ENCODE measurements at places on chromosomes 6 and 20.
A peak's percentile ranks its signal among the peaks of the same experiment; 100 is the strongest.

GRCh38 chr6:45436544-45437438 lies 59.1 kb upstream of the SUPT3H start:
- no peak for DNase-seq

- DNase-seq = peak; percentile 30
Measured at GRCh38 chr6:76771059-76771634, 692.1 kb downstream of the HTR1B start.

- DNase-seq = no peak
Measured at GRCh38 chr6:65116326-65116725, 590.7 kb downstream of the EYS start.

GRCh38 chr6:136503303-136504029 lies 46.8 kb downstream of the MAP7 start:
- no peak for DNase-seq

DNA sequence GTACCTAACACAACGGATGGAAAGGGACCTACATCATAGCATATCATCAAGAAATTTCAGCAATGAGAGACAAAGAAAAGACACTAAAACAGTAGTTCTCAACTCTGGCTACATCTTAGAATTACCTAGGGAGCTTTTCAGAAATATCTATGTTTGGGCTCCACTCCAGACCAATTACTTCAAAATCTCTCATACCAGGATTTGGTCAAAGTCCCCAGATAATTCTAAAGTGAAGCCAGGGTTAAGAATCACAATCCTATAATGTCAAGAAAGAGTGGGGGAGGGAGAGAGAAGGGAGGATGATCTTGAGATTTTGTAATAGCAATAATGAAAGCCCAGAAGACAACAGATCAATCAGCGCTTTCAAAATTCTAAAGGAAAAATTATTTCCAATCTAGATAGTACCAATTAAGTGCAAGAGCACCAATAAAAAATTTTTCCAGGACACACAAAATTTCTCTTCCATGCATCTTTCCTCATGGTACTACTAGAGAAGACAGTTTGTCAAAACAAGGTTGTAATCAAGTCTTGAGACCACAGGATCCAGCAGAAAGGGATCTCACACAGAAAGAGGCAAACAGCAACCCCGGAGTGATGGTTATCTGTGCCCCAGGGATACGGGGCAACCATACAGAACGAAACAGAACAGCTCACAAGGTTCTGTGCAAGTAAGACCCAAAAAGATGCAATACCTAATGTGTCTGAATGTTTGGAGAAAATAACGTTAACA lies 152.9 kb upstream of the DST start:
- no peak for DNase-seq

DNA sequence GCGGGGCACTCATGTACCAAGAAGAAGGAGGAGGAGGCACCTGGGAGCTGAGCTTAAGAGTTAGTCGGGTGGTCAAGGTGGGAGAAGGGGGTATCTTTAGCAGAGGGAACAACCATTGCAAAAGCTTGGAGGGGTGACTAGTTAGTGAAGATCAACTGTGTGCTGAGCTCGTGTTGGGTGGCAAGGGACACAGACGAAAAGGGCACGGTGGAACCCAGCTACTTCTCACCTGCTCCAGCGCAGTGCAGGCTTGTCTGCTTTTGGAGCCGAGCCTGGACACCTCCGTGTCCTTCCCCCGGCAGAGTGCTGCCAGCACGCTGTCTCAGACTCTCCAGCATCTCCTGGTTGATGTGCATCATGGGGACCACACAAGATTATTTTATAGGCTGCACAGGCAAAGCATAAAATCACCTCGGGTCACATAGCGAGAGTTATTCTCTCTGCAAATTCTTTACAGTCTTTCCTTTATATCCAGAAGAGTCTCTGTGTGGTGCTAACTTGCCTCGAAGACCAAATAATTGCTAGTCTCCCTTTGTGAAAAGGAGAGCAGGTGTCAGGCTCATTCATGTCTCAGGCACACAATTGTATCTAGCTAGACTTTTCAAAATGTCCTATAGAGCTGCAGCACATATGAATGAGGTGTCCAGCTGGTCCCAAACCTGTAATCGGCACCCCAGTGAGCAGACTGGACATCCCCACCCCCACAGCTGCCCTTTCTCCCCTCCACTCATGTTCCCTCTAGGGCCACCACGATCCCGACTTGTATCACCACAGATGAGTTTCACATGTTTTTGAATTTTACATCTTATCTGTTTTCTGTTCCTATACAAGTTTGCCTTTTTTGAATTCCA lies 123.4 kb downstream of the CEBPB start:
- no peak for DNase-seq

DNA sequence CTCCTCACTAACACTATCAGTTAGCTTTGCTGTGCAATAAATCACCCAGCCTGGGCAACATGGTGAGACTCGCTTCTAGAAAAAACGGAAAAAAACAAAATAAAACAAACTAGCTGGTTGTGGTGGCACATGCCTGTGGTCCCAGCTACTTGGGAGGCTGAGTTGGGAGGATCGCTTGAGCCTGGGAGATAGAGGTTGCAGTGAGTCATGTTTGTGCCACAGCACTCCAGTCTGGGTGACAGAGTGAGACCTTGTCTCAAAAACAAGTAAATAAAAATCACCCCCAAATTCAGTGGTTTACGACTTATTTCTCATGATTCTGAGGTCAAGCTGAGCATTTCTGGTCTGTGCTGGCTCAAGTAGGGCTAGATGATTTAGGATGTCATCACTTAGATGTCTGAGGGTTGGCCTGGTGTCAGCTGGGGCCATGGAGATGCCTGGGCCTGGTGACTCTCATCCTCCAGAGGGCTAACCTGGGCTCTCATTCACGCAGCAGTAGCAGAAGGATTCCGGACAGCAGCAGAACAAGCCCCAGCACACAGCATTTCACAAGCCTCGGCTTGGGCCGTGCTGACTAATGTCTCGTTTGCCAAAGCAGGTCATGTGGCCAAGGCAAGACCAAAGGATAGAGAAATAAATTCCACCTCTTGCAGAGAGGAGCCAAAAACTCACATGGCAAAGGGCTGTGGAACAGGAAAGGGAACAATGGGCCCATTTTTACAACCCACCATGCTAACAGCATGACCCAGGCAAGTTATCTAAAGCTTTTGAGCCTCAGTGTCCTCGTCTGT lies 32.5 kb downstream of the MGME1 start:
- peak; percentile 40 for DNase-seq

DNA sequence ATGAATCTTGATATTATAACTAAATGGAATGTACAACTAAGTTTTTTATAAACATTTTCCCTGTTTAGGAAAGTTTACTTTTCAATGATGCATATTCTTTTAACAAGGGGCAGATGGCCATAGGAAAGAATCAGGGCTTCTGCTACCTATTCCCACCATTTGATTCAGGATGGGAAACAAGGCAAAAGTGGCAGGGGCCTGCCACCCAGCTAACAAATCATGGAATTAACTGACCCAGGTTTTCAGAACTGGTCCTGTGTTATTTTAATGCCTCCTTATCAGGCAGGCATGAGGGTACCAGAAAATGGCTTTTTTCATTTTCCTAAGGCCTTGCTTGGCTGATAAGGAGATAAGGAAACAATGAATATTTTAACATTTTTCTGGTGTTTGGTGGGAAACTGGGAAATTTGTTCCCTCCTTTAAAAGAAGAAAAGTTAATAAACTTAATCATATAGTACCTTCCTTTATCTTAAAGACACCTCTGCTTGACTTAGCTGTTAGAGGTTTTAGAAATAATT lies 6.7 kb downstream of the POU3F2 start:
- no peak for DNase-seq

GRCh38 chr20:18215566-18215965 lies 72.8 kb upstream of the ZNF133 start:
- no peak for DNase-seq

- DNase-seq = peak; percentile 70
Measured at GRCh38 chr6:109978174-109979032, at the start of gene GPR6. Gene GPR6, plus strand, starts transcription at chr6:109978311. Its CDS starts 802 bp downstream, at chr6:109979113.

DNA sequence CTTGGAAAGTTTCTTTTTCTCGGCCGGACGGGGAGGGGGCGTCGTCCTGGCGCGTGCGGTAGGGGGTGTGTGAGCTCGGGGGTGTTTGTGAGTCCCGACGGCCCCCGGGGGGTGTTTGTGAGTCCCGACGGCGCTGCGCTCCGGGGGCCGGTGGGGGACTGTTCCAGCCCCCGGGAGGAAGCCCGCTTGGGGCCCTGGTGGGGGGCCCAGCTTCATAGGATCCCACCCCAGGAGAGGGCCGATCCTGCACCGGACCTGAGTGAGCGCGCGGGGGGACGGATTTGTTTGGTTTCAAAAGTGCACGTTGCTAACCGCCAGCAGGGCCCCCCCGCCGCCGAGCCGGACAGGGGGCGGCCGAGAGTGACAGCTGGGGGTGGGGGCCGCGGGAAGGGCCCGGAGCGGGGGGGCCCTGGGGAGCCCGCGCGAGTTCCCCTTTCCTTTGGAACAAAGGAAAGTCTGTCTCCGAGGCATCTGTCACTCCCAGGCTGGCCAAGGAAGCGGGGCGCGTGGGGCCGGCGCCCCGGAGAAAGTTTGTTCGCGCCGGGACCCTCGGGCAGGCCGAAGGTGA lies 485 bp downstream of the TGIF2 start:
- DNase-seq = peak; percentile 66

- DNase-seq = no peak
Measured at GRCh38 chr6:141164042-141164743, 968.5 kb upstream of the GJE1 start.

DNA sequence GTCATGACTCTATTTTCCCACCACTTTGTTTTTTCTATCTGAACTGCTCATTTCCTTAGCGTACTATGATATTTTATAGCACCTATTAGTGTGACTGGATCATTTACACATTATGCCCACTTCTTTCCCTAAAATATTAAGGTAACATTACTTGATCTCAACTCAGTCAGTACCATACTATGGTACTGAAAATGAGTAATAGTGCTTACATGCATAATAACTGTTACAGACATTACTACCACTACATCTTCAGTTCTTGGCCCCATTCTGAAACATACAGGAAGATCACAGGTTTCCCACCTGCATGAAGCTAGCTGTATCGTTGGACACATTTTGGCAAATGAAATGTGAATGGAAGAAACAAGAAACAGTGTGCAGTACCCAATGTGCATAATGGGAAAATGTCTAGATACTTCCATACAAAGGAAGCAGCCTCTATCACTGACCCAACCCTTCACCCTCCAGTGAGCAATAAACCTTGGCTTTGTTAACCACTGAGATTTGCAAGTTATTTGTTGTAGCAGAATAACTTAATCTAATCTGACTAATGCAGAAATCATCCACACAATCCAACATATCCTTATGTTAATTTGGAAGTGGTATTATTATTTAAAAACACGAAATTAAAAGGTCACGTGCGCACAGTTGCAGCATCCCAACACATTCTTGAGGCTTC lies 108.6 kb upstream of the DOK5 start:
- no peak for DNase-seq

GRCh38 chr6:130505808-130506598 lies 140.2 kb downstream of the TMEM200A start:
- DNase-seq = no peak

DNA sequence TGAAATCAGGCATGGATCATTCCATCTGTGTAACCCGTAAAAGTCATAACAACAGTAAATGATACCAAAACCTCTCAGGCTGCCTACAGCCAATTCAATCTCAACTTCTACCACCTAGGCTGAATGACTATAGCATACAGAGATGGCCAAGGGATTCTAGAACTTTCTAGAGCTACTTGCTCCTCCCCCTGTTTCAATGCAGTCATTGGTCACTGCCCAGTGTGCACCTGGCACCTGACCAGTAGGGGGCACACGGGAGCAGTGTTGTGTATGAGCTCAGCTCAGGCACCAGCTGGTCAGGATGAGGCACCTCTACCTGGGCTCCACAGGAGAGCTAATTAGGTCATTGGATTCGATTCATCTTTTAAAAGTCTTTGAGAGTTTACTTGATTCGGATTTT lies 86.2 kb downstream of the PLEKHG1 start:
- DNase-seq = no peak
